Activated T-helper 1 cell treated with anti-CD3 and anti-CD28 coated beads, Interleukin-2, amount 50 U/mL, for 16 hours (primary cell): ENCODE measurements at places on chromosomes 5 and 9.

- DNase-seq = no peak
These were observed 18.4 kb downstream of the IL33 start for GRCh38 chr9:6234014-6234413.

DNA sequence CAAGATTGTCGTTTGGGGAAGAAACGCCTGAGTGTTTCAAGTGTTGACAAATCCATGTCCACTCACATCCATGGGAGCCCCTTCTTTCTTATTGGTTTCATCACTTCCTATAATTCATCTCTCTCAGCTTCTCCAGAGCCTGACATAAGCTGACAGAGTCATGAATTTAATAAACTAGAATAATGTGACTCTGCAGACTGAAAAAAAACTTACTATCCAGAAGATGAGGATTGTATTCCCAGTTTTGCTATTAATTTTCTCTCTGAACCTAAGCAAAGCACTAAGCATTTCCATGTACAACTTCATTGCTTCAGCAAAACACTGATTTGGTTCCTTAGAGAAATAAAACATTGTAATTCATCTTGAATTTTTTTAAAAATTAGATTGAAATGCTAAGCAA is 691.8 kb downstream of the MTRR start:
- no peak for DNase-seq

- DNase-seq = no peak
These were observed 164.3 kb upstream of the KLF9 start for GRCh38 chr9:70578720-70579119.

DNA sequence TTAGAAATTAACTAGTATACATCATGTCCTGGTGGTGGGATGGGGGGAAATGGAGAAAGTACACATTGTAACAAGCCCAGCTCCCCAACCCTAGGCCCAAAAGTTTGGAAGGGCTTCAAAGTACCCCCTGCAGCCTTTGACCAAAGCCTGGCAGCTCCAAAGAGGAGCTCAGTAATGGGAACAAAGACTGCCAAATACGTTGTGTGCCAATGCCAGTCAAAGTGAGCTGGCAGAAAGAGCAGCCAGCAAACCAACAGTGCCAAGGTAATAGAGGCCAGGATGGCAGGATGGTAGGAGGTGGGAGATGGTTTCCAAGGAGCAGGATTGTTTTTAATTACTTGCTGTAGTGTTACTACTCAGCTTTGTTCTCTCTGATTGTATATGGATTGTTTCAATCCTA is 248.3 kb downstream of the COX7C start:
- DNase-seq = no peak

DNA sequence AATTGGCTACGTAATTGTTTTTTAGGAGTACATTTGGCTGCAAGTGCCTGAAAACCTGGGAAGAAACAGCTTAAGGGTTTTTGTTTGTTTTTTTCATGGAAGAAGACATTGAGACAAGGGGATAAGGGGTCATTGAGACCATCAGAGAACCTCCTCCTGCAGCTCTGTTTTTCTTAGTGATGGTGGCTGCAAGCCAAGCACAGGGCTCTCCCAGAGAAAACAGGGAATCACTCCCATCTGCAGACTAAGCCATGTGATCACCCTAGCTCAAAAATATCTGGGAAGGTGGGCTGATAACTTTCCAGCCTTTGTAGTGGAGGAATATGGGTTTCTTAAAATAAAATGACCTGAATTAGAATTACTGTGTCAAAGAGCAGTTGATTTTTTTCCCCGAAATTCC is 25.1 kb downstream of the PALM2AKAP2 start:
- DNase-seq = no peak

DNA sequence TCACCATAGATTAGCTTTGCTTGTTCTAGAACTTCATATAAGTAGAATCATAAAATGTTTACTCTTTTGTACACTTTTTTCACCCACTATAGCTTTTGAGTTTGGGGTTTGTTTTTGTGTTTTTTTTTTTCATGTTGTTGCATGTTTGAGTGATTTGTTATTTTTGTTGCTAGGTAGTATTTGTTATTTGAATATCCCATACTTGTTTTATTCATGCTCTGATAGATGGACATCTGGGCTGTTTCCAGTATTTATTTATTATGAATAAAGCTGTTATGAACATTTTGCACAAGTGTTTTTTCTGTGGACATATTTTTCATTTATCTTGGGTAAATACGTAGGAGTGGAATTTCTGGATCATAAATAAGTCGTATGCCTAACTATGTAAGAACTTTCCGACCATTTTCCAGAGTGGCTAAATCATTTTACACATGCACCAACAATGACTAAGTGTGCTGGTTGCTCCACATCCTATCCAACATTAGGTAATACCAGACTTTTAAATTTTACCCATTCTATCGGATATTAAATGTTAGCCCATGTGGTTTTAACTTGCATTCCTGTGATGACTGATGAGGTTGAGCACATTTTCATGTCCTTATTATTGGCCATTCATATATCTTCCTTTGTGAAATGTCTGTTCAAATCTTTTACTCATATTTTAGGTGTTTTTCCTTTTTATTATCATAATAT is 69.1 kb upstream of the NR4A3 start:
- DNase-seq = no peak

GRCh38 chr9:133659516-133659915 is 23.4 kb downstream of the DBH start:
- DNase-seq = no peak

GRCh38 chr5:93578813-93579691 is 2.0 kb downstream of the NR2F1-AS1 start:
- no peak for DNase-seq

DNA sequence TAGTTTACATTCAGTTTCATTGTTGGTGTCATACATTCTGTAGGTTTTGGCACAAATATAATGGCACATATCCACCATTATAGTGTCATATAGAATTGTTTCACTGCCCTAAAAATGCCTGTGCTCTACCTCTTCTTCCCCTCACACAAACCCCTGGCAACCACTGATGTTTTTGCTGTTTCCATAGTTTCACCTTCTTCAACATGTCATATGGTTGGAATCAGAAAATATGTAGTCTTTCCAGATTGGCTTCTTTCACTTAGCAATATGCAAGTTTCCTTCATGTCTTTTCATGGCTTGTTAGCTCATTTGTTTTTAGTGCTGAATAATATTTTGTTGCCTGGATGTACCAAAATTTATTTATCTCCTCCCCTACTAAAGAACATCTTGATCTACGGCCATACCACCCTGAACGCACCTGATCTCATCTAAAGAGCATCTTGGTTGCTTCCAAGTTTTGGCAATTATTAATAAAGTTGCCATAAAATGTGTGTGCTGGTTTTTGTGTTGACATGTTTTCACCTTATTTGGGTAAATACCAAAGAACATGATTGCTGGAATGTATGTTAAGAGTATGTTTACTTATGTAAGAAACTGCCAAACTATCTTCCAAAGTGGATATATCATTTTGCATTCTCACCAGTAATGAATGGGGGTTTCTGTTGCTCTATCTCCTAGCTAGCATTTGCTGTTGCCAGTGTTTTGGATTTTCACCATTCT is 17.0 kb upstream of the CDK20 start:
- no peak for DNase-seq

GRCh38 chr9:134171316-134172197 is 7.2 kb upstream of the RNU6ATAC start:
- no peak for DNase-seq

- no peak for DNase-seq
These were observed 247.0 kb downstream of the CWC27 start for GRCh38 chr5:65015767-65016166.

DNA sequence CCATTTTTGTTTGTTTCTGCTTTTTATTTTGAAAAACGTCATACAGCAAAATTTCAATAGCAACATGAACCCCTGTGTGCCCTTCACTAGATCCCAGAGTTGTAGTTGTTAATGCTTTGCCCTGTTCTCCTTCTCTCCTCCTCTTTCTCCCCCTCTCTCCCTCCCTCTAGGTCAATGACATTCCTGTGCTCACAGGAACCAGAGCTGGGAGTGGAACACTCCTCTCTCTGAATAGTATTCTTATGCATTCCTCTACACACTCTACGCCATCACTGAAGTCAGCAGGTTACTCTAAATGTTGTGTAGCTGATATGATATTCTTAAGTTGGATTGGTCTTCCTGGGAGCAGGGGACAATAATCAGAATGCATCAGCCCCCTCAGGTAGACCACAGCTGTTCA is 243.4 kb downstream of the SYK start:
- DNase-seq = no peak

GRCh38 chr9:72454871-72455491 is 66.4 kb upstream of the TMC1 start:
- DNase-seq = no peak

DNA sequence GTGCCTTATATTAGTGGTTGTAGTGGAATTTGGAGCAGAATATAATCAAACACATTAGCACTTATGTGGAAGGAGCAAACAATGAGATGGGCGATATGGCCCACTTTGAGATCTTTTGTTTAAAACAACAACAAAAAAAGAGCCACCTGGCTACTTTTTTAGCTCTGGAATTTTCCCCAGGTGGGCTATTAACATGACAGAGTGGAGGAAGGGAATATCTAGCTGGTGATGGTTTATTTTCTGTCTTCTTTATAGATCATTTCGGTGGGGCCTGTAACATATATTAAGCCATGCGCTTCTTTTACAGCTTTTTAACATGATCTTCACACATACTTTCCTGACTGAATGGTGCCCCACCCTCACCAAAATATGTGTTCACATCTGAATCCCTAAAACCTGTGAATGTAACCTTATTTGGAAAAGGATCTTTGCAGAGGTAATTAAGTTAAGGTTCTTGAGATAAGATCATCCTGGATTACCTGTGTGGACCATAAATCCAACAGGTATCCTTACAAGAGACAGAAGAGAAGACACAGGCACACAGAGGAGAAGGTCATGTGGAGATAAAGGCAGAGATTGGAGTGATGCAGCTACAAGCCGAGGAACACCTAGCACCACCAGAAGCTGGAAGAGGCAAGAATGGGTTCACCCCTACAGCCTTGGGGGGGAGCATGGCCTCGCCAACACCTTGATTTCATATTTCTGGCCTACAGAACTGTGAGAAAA is 16.6 kb upstream of the ENTREP1 start:
- DNase-seq = no peak

DNA sequence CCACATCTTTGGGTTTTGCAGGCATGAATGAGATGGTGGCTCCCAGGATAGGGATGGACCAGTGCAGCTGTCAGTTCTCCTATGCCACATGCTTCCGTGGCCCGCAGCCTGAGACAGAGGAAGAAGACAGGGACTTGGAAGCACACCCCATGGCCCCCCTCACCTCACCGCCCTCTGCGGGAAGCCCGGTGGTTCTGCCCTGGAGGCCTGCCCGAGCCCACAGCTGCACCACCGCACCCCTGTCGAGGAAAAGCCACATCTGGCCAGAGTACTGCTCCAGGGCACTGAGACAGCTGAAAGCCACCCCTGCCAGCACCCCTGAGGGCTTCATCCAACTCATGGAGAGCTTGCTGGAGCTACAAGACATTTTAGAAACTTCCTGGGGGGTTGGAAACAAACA is 7.6 kb upstream of the TRMT10B start:
- no peak for DNase-seq

DNA sequence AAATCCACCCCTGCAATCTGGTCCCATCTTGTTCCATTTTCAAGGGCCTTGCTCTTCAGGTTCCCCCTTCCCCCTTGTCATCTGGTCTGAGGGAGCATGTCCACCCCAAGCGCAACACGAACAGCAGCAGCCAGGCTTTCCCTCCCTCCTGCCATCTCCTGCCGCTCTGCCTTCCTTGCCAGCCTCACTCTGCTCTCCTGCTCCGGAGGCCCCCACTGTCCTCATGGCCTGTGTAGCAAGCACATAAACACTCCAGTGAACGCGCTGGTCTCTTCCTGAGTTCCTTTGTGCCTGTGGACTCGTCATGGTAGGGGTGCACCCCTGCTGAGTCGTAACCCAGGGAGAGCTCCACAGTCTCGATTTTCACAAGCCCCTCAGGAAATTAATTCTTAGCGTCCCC is 29.9 kb downstream of the TENT4A start:
- no peak for DNase-seq

DNA sequence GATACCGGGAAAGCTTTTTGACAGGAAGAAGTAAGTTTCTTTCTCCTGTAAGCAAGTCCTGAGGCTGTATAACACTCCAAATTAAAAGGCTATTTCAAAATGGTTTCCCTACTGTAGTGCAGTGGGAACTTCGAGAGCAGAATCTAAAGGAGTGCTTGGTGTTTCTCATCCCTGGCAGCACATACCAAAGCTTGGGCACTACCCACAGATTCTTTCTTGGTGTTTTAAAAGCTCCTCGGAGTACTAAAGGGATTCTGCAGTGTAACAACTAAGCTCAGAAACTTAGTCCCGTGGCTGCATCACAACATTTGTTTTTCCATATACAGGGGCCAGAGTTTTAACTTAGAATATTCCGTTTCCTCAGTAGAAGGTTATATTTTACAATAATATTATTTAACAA is 5.6 kb upstream of the APC start:
- no peak for DNase-seq

DNA sequence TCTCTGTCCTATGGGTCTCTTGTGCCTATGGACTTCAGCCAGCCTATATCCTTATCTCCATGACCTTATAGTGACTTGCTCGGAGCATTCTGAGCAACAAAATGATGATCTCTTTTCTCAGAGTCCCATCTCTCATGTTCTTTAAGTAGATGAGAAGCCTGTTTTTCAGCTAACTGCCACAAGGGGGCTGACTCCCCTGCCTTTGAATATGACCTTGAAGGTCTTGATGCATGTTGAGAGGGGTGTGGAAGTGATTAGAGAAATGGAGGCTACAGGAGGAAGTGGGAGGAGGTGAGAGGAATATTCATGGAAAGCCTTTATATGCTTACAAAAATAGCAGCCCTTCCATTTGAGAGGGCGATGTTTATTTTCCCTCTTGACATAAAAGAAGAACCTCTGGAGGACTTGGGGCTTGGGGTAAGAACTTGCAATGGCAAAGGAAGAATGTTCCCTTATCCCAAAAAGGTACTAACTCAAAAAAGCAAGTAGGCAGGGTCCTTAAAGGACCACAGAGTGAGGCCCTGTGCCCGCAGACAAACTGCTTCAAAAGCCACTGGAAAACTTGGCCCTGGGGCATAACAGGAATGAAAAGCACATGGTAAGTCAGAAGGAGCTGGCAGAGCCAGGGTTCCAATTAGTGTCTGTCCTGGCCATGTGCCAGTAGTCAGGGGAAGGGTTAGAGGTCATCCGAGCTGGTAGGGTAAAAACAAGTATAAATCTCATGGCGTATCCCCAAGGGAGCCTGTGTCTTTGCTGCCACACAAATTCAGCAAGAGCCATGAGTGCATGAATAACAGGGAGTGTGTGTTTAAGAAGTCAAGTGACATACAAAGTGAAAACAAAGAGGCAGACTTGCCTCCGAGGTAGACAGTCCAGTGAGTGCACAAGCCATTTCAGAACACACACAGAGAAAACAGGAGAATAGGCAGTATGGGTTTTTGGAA is 39.1 kb downstream of the FGD3 start:
- no peak for DNase-seq

- DNase-seq = no peak
These were observed 291.2 kb downstream of the AOPEP start for GRCh38 chr9:95017661-95018060.

DNA sequence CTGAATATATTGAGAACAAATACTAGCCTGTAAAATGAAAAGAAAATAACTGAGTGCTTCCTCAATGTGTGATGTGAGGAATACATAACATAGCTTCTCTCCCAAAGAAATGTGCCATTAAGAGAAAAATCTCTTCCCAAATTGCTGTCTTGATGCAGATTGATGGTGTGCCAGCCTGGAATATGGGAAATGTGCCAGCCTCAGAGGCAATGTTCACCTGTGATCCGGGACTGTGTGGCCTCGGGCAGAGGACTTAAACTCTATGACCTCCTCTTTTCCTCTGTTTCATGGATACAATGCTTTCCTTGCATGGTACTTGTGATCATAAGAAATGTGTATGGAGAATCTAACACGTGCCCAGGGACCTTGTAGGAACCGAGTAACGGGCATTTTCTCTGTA is 370.9 kb downstream of the DIRAS2 start:
- no peak for DNase-seq

- no peak for DNase-seq
These were observed 191.8 kb downstream of the PRR16 start for GRCh38 chr5:120655828-120656435.
